Globus pallidus (tissue), 1 donor: ENCODE measurements at places on chromosomes 11 and 22.

DNA sequence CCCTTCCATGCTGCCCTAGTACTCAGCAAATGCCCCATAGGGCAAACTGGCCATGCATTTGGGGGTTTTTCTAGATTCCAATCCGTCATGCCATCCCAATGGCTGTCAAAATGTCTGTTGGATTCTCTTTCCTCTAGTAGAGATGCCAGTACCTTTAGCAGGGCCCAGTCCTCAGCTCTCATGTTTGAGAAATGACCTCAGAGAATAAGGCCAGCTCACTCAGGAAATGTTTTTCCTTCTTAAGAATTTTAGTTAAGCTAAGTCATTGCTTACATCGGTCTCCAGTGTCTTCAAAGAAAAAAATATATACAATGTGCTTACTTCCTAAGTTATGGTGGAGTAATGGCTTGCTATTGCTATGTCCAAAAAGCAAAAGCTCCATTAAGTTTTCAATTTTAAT, 14.1 kb upstream of the ALKBH3 start:
- no peak for DNase-seq

DNA sequence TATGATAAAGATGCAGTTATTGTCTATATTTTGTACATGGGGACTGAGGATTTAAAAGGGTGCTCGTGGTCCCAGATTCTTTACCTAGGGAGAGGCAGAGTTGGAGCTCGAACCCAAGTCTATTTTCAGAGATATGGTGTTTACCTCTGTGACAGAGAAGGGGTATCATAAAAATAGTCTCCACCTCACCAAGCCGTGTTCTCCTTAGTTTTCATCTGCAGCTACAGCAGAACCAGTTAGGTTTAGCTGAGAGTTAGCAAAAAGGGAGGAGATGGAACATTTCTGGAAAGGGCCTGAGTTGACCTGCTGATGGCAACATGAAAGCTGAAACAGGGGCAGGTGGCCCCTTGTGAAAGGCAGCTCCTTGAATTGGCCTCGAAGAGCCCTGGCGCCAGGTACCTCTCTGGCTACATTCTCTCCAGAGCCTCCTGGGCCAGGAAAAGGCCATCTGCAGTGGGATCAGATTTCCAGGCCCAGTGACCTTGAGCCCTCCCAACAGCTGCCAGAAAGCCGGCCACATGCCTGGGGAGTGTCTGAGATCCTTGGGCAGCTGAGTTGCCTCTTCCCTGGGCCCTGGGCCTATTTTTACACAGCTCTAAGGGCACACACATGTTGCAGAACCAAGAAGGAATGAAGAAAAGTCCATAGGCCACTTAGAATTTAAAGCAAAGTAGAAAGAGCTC, 136.6 kb downstream of the NAV2 start:
- DNase-seq: no peak

DNA sequence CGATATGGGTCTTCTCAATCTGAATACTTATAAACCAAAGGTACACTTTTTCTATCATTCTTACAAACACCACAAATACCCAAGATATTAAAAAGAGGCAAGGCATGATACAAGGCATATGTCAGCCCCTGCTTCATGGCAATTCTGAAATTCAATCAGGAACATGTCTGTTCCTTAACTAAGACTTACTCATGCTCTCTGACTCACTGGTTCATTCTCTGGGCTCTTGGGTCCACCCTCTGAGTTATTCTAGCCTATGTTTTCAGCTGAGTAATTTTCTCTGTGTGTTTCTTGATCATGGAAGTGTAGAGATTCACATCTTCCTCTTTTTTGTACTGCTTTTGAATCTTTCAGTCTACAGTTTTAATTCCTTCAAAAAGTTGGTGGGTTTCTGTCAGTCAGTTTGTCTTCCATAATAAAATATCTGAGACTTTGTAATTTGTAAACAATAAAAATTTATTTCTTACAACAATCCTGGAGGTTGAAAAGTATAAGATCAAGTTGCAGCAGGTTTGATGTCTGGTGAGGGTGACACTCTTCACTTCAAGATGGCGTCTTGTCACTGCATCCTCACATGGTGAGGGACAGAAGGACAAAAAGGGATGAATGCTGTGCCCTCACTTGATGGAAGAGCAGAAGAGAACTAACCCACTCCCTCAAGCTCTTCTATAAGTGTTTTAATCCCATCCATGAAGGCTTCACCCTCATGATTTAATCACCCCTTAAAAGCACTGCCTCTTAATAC, 211.7 kb downstream of the FAM76B start:
- DNase-seq: no peak

- no peak for DNase-seq
Observed at GRCh38 chr11:12769834-12770345, 95.7 kb downstream of the TEAD1 start.

DNA sequence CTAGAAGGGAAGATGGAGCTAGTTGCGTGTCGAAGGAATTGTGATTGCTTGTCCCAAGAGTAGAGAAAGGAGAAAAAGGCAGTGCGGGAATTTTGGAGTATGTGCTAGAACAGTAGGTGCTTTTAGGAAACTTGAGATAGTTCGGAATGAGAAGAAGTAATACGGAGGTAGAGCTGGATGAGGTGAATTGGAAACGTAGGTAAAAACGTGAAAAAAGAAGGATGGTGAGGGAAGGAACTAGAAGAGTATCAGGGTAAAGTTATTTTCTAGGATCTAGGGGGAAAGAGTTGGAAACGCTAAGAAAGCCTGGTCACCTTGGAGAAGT, 1.4 kb downstream of the CEP57 start:
- DNase-seq: no peak

- DNase-seq: no peak
Observed at GRCh38 chr22:47836957-47837356, 1074.5 kb downstream of the TBC1D22A start.

GRCh38 chr22:37240941-37241320, 3.1 kb downstream of the RAC2 start:
- DNase-seq: no peak

GRCh38 chr22:49489821-49490220, 337.9 kb downstream of the BRD1 start:
- no peak for DNase-seq

DNA sequence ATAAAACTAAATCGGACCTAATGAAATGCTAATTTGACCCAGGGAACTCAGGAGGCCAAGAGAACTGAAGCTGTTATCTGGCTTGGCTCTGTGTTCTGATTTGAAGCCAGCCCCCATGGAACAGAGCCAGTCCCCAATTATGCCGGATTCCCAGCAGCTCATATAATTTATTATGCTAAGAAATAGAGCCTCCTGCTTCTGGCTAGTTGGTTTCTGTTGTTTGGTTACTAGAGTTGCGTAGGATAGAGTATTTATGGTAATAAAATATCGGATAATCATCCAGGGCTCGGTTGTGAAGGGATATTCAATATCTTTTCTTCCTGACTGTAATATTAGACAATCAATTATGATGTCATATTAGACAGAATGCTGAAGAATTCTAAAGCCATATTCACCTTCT, 120.4 kb upstream of the TTC12 start:
- no peak for DNase-seq

- no peak for DNase-seq
Observed at GRCh38 chr22:49541693-49542230, 285.9 kb downstream of the BRD1 start.

GRCh38 chr22:30240541-30241417, 5.8 kb downstream of the LIF start:
- DNase-seq: no peak

- DNase-seq: no peak
Observed at GRCh38 chr11:74646215-74646614, 53.8 kb downstream of the POLD3 start.

DNA sequence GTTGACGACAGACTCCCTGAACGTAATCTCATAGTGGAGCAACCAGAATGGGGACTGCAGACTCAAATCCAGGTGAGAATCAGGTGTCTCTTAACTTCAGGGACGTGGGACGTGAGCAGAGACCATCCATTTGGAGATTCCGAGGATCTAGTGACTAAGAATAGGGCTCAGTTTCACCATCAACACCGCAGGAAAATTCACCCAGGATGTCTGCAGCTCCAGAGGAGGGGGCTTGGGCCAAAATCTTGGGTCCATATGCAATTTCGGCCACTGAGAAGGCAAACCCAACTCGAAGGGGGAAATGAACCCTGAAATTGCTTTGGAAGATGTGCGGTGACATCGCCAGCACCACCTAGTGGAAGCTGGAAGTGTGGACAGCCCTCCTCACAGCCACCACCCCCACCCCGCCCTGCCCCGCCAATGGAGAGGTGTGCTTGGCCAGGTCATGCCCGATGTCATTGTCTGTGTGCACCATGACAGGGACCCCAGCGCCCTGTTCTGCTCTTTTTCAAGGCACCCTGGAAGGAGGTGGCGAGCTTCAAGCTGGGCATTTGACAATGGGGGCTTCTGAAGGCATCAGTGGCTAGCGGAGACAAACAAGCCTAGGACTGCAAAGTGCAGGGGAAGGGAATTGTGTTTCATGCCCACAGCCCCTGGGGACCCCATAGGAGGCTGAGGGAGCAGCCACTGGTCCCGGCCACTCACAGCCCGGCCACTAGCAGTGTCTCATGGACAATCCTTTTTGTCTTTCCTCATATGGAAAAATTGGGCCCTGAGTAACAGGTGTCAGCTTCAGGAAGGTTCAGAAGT, 24.8 kb downstream of the APOL1 start:
- peak; percentile 52 for DNase-seq

GRCh38 chr11:78419327-78419726, 1.7 kb upstream of the GAB2 start:
- no peak for DNase-seq

- no peak for DNase-seq
Observed at GRCh38 chr11:61764606-61765260, 12.3 kb downstream of the MYRF start.

DNA sequence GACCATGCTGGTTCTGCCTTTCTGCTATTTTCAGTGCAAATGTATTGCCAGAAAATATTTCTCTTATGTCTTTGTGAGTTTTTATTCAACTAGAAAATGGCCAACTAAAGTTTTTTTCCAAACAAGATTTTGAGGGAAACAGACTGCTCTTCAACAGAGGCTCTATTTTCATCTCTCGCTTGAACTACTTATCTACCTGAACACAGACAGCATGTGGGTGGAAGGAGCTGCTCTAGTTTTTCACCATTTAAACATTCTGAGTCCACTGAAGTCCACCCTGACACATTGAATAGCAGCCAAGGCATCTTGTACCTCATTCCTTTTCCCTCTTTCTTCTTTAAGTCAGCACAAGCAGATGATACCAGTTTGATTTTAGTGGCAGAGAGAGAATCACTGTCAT, 9.8 kb upstream of the OR9I1 start:
- DNase-seq: no peak

DNA sequence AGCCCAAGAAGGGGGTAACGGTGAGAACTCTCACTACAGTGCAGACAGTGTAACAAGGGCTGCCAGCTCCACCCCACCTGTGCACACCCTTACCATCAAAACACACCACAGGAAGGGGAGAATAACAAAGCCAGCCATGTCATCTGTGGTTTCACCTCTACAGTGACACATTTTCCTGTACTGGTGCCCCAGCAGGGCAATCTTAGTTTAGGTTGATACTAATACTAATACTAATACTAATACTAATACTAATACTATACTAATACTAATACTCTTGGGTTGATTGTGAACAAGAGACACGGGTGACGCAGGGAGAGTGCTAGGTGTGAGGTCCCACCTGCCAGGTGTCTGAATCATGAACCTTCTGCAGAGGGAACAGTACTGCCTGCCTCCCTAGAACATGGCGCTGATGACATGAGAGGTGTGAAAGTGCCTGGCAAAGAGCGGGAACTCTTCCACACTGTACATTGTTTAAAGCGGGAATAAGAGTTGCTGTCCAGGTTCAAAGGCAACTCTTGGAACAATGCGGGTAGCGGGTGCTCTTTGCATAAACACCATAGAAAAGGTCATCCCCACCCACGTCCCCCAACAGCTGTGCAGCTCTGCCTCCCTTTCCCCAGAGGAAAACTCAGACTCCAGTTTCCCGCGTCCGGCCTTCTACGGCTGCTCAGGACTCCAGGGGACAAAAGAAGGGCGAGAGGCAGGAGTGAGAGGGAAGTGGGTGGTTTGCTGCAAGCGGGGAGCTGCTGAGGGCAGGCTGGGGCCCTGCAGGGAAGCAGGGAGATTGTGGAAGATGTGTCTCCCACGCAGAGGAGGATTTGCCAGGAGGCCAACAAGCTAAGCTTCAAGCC, 25.0 kb upstream of the TMPRSS4 start:
- no peak for DNase-seq
